ENCODE measurements at places on chromosomes 1 and 21.

DNA sequence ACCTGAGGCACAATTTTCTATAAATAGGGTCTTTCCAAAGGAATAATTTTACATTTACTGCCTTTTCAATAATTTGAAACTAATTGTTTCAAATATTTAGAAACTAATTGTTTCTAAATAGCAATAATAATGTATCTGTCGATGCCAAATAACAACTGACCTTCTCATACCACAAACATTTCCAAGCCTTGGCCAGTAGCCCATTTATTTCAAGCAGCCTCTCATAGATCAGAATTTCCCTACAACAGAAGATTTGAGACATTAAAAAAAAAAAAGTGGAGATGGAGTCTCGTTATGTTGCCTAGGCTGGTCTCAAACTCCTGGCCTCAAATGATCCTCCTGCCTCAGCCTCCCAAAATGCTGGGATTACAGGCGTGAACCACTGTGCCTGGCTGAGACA is 2.1 kb upstream of the GFI1 start:
- no peak for DNase-seq

DNA sequence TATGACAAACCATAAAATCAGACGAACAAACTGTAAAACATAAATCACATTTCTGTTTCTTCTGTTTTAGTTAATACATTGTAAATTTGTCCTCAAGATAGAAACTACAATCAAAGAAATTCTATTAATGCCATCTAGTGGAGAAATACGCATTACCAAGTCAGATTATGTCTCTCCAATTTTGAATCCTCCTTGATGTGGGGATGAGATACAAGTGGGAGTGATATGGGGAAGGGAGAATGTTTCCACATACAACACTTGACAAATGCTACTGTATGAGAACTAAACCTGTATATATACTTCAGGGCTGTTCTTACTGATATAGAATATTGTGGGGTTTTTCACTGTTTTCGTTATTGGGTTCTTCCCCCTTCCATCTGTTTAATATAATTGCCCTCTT is 2.6 kb downstream of the HFM1 start:
- peak; percentile 23 for DNase-seq

DNA sequence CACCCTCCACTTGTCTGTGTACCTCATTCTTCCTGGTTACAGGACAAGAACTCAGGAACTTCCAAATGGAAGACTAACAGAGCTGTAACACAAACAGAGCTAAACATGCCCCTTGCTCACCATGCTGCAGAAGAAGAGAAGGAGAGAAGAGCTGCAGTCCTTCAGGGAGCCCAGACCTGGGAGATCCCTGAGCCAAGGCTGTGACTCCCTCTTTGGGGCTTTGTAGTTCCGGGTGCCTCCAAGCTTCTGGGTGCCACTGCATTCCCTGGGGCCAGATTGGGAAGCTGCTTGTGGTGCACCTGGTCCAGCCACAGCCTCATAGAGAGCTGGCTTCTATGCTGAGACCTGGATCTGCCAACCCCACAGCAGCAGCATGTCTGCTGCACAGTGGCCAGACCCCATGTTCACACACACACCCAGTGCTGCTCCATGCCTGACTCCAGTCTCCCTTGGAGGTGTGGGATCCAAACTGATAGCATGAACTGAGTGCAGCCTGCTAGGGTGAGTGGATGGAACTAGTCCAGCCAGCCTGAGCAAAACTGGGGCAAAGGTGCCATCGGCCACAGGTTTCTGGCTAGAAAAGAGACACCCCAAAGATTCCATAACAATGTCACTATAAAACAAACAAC is 263.0 kb upstream of the NRIP1 start:
- no peak for DNase-seq

DNA sequence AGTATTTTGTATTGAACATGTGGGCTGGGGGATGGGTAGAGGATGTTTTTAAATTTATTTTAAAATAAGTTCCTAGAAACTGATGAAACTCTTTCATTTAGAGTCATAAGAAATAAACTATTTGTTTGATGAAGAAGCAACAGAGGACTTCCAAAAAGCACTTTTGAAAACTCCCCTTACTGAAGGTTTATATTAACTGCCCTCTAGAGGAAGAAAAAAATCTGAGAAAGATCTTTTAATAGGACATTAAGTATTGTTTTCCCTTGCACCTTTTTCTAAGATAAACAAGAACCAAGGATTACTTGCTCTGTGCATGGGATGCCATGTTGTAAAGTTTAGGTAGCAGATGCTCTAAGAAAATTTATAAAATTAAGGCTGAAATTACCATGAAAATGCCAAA is 14.1 kb downstream of the DISP1 start:
- no peak for DNase-seq

DNA sequence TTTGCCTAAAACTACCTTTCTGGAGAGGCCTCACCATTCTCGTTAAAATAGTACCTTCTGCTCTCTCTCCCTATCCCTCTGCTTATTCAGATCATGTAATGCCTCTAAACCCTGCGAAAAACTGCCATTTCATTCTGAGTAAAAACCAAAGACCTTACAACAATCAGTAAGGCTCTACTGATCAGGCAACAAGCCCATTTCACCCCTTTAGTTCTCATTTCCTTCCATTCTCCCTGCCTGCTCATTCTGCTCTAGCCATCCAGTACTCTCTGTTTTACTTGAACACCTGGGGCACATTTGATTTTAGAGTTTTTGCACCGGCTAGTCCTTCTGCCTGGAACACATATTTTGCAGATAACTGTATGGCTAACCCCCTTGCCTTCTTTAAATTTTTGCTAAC is 187.8 kb downstream of the COQ8A start:
- no peak for DNase-seq

- DNase-seq, result no peak
These were observed 170.8 kb downstream of the PLA2G4A start for GRCh38 chr1:186999506-186999905.

DNA sequence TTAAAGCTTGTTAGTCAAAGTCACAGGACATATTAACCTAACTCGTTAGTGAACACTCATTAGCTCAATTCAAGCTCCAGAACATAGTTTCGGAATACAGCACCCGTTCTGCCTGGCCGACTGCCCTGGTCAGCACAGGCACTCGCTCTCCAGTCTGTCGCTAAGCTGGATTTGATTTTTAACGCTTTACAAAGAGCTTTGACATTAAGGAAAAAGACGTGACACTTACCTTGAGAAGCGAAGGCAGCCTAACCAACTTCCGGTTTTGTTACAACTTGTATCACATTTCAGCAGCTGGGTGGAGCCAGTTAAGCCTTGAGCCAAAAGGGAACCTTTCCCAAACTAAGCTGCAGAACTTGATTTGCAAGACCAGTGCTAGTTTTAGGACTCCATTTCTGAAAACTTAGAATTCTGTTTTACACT is at the start of gene FRRS1:
Gene FRRS1 (minus strand): TSS at position 258 of the 423 bp plus-strand sequence. CDS start 17,867 bp downstream, outside the sequence.
- DNase-seq, result peak; percentile 85

DNA sequence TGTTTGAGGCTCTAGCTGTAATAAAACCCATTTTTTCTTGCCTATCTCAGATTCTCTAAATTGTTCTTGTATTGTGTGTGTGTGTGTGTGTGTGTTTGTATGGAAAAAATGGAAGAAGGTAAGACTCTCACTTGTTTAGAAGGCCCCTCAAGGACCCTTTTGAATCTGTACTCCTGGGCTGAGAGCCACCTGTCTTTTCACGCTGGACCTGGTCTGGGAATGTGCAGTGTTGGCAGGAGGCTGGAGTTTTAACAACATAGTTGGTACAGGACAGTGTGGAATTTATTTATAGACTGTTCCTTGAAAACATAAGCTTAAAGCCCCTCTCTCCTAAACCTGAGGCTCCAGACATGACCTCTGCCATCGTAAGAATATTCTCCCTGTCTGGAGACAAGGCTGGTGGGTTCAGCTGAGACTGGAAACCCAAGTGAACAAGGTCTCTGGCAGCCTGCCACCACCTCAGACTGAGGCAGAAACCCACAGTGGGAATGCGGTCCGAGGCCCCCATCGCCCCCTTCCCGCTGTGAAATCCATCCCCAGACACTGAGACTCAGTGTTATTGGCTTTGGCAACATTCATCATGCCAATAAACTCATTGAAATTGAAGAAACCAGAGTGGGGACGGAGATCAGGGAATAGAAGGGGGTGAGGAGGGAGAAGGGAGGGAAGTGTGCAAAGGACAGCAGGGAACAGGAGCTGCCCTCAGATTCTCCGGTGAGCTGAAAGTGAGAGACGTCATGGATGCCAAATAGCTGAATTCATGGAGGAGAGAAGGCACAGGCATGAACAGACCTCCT is 24.6 kb upstream of the PLXNA2 start:
- DNase-seq, result no peak

DNA sequence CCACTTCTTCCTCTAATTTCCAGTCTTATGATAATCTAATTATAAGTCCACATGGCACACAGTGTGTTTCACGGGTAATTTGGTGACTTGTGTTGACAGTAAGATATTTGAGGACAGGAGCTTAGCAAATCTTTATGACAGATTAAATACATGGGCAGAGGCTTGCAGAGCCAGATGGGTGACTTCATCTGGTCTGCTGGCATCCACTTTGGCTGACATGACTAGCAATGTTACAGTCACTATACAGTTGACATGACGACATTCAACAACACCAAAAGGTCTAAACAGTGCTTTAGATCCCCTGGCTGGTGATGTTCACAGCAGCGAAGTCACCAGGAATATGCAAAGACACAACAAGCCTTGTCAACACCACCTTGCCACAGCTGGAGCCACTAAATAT is 147.2 kb downstream of the ETS2 start:
- DNase-seq, result no peak

DNA sequence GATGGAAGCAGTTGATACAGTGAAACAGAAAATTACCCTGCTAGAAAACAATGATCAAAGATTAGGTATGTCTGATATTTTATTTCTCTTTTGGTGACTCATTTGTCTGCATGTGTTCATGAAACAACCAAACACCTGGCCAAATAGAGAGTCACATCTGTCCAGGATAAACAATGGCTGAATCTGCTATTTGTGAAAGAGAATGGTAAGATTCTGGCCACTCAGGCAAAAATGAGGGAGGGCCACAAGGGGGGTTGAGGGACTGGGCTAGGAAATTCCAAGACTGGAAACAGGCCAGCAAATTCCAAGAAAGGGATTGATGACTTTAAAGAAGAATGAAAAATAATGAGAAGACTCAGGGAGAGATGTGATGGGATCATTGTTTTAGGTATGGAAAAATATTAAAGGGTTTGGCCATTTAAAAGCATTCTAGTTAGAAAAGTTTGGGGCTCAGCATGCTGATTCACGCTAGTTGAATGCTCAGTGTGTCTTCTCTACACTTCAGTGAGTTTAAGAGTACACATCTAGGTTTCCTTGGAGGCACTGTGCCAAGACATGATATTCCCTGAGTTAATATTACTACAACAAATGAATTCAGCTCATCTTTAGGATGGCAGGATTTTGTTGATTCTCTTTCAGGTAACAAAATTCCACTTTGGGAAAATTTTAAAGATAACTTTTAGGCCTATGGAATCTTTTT is 44.9 kb downstream of the TRAF5 start:
- DNase-seq, result no peak

GRCh38 chr1:41272601-41273000 is 30.5 kb upstream of the SCMH1 start:
- no peak for DNase-seq

DNA sequence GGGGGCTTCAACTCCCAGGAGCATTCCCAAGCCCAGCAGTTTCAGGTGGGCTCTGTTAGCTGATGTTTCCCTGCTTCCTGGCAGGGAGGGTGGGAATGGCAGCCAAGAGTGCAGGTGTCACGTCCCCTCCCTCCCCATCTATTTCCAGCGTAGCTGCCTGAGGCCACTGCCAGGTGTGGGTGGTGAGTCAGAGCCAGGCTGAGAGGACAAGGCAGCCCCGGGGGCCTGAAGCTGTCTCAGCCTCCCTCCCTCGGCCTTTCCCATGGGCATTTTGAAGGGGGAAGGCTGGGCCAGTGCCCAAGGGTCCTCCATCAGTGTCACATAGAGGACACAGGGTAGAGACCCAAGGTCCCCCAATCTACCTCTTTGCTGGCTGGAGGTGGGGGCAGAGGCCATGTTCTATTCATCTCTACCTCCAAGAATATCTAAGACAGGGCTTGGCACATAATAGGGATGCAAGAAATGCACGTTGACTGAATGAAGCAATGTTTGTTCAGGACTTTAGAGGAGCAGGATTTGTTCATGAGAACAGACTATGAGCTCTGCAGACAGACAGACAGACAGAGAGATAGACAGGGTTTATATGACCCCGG is 34.4 kb upstream of the ID3 start:
- peak; percentile 70 for DNase-seq

- DNase-seq, result no peak
These were observed 81.5 kb upstream of the LRIF1 start for GRCh38 chr1:111045033-111045722.

DNA sequence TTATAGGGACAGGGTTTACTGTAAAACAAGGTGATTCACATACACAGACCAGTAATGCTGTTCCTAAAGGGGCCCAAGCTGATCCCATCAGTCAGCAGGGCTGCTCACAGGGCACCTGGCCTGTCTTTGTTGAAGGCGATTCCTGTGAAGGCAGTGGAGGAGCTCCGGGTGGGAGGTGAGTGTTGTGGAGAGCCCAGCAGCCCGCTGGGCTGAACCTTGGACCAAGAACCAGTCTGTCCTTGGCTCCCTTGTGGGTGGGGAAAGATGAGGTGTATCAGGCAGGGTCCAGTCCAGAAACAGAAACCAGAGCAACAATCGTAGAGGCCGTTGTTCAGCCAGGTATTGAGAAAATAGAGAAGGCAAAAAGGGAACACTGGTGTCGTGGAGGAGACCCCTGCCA is 12.5 kb downstream of the PDXK start:
- no peak for DNase-seq

GRCh38 chr1:153404768-153405167 is 11.6 kb upstream of the S100A7A start:
- DNase-seq, result peak; percentile 7

GRCh38 chr1:94988356-94988755 is 61.4 kb upstream of the CNN3 start:
- no peak for DNase-seq

DNA sequence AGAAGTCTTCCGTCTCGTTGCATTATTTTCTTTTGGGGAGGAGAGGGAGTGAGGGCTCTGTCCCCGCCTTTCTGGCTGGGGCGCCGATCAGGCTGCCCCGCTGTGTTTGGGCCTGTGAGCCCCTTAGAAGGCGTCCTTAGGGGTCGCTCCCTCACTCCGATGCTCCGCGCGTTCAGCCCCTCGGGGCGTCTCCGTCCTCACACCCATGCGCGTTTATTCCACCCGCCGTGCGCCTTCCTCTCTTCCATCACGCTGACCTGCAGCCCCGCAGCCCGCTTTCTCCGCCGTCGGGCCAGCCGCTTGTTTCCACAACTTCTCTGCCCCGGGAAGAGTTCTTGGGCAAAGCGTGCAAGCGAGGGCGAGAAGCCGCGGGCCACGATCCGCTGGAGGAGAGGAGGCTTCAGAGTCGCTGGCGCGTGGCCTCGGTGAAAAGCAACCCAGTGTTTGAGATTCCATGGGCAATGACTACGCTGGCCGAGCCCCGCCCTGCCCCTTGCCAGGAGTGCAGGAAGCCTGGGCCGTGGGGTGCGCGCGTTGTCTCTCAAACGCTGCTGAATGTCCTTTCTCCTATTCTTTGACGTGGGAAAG is 27.7 kb downstream of the TRIM11 start:
- no peak for DNase-seq

All from RPMI7951 (cell line).